ENCODE measurements at places on chromosomes 7 and 10. TPM values are rescaled to one million over a fixed set of nuclear protein-coding genes. Genes with fewer than 3 reads are reported as not detected.

- DNase-seq = peak; percentile 59
Measured at GRCh38 chr7:105656922-105657521, 75.7 kb upstream of the EFCAB10 start.

- no peak for DNase-seq
Measured at GRCh38 chr7:151629713-151630272, 110.1 kb upstream of the RHEB start.

DNA sequence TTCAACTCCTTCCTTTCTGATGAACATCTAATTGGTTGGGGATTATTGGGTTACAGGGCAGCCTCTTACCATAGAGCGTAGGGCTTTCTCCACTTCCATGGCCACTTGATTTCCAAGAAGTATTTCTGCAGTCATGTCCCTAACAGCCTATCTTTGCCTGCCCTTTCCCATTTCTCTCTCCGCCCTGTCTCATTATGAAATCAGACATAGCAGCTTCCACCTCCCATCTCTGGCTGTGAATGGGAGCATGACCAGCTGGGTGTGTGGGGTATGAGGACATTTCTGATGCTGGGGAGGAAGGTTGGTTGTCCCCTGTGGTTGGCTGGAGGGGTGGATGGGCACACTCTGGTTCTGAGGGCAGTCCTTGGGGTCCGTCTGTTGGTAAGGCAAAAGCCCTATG lies 41.2 kb downstream of the ADCYAP1R1 start:
- DNase-seq = no peak

RBP4 gene
- not detected for total RNA-seq

DNA sequence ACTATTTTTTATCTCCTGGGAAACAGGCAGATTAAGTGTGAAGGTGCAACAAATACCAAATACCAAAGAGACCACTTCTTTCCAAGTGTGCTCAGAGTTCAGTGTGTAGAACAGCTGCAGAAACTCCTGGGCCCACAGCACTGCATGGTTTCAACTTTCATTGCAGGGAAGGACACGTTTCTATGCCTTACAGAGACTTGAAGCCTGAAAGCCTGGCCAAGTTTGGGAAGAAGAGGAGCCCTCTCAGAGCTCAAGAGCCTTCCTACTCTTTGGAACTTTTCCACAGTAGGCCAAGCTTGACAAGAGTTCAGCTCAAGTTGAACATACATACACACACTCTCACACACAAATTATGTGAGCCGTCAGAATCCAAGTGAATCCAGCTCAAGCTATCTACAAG lies 2.5 kb downstream of the HOXA4 start:
- no peak for DNase-seq

SPOCK2 gene
- 1.4 TPM for total RNA-seq

DNA sequence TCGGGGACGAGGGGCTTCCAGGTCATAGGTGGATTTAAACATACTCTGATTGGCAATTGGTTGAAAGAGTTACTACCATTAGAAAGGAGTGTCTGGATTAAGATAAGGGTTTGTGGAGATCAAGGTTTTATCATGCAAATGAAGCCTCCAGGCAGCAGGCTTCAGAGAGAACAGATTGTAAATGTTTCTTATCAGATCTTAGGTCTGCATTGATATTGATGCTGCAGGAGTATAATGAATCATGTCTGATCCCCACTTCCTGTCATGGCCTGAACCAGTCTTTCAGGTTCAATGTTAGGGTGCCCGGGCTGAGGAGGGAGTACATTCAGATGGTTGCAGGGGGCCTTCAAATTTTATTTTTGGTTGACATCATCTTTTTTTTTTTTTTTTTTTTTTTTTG lies 51.4 kb downstream of the SH3PXD2A start:
- DNase-seq = no peak

DNA sequence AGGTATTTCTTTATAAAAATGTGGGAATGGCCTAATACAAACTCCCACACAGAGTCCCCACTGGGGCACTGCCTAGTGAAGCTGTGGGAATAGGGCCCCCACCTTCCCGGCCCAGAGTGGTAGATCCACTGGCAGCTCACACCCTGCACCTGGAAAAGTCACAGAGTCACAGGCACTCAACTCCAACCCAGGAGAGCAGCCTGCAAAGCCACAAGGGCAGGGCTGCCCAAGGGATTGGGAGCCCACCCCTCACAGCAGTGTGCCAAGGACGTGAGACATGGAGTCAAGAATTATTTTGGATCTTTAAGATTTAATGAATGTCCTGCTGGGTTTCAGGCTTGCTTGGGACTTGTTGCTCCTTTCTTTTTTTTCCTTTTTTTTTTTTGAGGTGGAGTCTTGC lies 5.3 kb upstream of the DNAJC12 start:
- no peak for DNase-seq

PSD gene
- total RNA-seq = 37.4 TPM

GRCh38 chr10:51250278-51250920 lies 176.1 kb downstream of the PRKG1 start:
- no peak for DNase-seq

DNA sequence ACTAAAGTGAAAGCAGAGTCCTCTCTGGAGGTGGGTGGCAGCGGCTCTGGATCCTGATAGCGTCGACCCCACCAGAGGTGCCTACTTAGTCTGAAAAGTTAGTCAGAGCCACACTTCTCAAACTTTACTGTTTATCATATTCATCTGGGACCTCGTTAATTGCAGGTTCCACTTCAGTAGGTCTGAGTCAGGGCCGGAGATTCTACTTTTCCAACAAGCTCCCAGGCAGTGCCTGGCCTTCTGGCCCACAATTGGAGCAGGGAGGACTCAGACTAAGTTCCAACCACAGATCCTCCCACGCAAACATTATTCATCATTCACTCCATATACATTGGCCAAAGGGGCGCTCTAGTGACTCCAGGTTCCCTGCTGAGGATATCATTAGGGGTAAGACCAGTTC lies 78.1 kb downstream of the VSTM4 start:
- DNase-seq = no peak

DNA sequence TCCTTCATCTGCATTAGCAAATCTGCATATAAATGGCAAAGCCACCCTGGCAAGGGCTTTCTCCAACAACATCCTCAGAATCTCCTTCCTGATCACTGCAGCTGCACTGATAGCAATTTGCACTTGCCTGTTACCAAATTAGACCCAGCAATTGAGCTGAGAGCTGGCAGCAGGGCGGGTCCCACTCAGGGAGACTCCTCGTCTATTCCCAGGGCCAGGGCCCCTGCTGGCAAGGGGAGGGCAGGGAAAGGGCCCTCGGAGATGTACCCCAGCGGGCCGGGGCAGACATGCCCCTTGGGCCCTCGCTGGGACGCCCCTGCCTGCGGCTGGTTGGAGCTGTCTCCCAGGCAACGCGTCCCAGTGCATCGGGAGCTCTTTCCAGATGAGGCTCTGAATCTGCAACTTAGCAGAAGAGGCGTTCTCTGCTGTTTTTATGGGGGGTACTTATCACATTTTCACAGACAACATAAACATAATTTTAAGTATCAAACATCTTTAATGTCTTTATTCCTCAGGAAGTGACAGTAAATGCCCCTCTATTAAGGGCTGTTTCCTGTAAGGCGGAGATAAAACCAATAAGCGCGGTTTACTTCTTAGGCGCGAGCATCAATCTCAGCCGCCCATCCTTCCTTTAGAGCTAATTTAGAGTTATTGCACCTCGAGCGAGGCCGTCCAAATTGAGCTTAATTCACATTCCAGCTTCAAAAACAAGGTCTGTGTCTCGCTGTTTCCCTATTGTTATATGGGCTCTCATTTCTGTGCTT lies 249.0 kb upstream of the PPP2R2D start:
- no peak for DNase-seq

DNA sequence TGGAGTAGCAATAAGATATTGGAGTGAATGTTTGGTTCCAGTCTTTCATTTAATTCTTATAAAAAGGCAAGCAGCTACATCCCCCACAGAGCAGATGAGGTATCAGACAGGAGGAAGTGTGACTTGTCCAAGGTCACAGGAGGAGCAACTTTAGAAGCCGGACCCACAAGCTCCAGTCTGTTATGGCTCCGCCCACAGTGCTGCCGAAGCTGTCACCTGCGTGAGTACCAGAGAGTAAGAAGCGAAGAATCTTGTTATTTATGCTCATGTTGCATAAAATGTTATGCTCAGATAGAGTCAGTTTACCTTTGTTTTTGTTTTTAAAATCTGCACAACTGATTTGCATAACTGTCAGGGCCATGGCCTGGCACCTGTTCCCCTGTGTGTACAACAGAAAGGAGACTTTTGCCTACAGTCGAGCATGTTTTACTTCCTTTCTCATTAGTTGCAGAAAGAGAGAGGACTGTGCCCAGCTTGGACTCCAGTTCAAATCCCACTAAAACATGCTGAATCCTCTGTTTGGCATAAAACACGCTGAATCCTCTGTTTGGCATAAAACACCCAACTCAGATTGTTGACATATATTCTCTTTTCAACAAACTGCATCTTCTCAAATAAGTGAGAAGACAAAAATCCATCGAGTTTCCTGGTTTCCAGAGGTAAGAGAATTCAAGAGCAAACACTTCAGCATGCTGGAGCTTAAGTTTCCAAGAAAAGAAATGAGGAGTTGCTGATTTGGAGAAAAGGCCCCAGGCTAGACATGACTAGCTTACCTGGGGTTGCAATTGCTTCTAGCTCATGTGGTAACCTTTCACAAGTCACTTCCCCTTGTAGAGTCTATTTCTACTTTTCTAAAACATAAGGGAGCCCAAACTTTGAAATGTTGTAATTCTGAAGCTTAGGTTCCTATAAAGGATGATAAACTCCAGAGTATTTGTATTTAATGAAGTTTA lies 409.8 kb upstream of the ZMIZ1 start:
- no peak for DNase-seq

GRCh38 chr7:21580073-21580521 lies 37.3 kb downstream of the DNAH11 start:
- no peak for DNase-seq

Data from neural crest cell (in vitro differentiated cells).